T-helper 17 cell (primary cell): ENCODE measurements at places on chromosomes 6 and 20.

DNA sequence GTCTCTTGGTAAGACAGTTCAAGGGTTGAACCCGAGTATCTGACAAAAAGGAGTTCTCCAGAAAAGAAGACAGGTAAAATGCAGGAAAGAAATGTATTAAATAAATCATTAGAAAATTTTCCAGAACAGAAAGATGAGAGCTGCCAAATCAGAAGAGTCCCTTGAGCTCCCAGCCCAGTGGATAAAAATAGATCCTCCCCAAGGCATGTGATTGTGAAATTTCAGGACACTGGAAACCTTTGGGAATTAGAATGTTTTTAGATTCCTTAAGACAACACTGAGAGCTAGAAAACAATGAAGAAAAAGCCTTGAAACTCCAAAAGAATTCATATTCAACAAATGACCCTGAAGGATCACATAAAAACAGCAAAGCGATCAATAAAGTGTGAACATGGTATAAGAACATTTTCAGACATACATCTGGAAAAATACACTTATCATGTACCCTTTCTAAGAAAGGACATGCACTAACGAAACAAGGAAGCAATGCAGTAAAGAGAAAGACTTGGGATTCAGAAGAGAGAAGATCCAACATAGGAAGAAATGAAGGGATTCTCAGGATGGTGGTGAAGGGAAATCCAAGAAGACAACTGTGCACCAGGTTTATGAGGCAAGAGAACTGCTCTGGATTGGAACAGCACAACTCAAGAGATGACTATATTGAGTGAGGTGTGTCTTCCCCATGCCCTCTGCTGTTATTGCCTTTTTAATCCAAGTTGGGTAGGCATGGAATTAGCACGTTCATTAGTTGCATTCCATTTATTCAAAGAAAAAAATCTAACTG is 390.4 kb downstream of the SYNE1 start:
- DNase-seq = no peak

DNA sequence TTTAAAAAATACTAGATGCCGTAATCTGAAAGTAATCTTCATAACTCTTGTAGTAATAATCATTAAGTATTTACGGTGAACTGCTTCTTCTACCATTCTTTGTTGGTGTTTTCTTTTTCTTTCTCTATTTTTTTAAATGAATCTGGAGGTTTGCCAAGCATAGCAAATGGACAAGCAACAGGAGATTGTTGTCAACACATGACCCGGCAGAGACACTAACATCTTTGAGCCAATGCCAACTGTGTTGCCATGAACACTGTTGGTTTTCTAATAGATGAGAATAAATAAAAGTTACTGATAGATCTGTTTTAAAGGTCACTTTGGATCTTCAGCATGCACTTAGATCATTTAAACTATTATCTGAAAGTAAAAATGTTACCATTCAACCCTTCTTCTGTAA is 523.6 kb upstream of the EYS start:
- DNase-seq = no peak

DNA sequence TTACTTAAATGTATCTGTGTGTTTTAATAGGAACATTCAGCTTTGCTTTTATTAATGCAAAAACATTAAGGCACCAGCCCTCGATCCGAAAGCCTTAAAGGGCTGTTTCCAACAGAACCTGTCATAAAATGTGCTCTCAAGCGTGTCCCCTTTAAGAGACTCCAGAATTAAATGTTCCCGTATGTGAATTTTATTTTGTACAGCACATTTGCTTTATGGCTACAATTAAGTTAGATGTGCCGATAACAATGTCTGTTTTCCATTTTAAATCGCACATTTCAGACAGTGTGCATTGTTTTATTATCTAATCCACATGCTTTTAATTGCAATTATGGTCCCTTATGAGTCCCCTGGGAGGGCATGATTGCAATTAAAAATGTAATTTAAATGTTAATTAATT is 198.9 kb downstream of the TSHZ2 start:
- no peak for DNase-seq

GRCh38 chr6:126608681-126609080 is 268.8 kb downstream of the CENPW start:
- DNase-seq = no peak

DNA sequence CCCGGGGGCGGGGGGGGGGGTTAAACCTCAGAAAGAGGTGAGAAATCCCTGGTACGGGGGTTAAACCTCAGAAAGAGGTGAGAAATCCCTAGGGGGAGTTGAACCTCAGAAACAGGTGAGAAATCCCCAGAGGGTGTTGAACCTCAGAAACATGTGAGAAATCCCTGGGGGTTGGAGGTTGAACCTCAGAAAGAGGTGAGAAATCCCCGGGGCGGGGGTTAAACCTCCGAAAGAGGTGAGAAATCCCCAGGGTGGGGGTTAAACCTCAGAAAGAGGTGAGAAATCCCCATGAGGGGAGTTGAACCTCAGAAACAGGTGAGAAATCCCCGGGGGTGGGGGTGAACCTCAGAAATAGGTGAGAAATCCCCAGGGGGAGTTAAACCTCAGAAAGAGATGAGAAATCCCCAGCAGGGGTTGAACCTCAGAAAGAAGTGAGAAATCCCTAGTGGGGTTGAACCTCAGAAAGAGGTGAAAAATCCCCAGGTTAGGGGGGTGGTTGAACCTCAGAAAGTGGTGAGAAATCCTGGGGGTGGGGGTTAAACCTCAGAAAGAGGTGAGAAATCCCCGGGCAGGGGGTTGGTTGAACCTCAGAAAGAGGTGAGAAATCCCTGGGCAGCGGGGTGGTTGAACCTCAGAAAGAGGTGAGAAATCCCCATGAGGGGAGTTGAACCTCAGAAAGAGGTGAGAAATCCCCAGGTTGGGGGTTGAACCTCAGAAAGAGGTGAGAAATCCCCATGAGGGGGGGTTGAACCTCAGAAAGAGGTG is 87.4 kb downstream of the PLG start:
- no peak for DNase-seq

- peak; percentile 41 for DNase-seq
Measured at GRCh38 chr6:26183581-26184366, 96.5 kb downstream of the HFE start.

DNA sequence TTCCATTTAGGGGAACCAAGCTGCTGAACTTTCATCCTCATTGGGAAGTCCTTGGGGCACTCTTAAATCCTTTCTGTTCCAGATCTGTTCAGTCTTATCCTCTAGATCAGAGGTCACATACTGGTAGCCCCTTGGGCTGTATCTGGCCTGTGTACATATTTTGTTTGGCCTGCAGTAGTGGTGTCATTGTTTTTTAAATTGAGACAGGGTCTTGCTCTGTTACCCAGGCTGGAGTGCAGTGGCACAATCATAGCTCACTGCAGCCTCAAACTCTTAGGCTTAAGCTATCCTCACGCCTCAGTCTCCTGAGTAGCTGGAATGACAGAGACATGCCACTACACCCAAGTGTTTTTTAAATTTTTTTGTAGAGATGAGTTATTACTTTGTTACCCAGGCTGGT is 14.8 kb downstream of the RALY start:
- DNase-seq = no peak

DNA sequence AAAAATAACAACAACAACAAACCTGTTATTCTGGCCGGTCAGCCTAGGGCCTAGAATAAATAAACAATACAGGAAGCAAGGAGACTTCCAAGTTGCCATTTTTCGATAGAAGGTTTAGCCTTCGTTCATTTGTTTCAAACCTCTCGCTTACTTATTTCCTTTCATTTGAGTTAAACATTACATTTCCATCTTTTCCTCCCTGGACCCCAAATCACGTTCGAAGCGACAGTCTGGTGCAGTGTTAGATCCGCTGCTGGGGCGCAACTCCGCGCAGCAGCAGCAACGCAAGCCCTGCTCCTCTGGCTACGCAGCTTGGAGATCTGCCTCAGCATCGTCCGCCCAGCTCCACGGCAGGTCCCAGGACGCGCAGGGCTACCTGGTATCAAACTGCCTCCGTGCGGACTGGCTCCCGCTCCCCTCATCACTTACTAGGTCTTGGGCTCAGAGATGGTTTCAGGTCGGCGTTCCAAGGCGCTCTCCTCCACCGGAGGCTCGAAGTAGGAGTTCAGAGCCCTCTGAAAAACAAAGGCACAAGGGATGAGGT is 530 bp downstream of the TDP2 start:
- DNase-seq = no peak

DNA sequence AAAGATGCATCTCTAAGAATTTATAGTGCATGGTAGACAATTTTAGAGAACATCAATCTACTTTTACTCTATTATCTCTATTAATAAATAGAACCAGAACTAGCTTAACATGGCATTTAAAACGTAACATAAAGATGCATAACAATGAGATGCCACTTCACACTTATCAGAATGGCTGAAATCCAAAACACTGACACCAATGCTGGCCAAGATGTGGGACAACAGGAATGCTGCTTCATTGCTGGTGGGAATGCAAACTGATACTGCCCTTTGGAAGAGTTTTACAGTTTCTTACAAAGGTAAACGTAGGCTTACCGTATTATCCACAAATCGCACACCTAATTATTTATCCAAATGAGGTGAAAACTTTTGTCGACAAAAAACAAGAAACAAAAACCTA is 95.2 kb downstream of the SESN1 start:
- DNase-seq = no peak

GRCh38 chr6:134482593-134483270 is 164.8 kb upstream of the SGK1 start:
- no peak for DNase-seq

DNA sequence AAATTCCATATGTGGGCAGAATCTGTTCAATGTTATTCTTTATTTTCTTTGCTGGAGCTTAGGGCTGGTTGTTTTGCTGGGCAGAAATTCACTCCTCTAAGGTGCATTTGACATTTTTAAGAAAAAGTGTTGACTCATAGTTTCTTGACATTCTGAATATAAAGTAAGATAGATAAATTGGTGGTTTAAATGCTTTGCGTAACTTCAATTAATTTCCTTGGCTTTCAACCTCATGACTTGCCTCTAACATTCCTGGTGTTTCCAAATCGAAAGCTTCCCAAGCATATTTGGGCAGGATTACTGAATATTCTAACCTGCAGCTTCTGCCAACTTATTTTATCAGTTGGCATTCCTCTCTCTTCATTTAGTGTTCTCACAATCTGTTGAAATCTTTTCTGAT is 718.7 kb upstream of the ADGRB3 start:
- no peak for DNase-seq

- DNase-seq = no peak
Measured at GRCh38 chr20:2213401-2213800, 82.4 kb upstream of the TGM3 start.
